Activated T-helper 9 cell treated with anti-CD3 and anti-CD28 coated beads, Interleukin-2, amount 50 U/mL, for 16 hours (primary cell): ENCODE measurements at places on chromosomes 7 and 10.

DNA sequence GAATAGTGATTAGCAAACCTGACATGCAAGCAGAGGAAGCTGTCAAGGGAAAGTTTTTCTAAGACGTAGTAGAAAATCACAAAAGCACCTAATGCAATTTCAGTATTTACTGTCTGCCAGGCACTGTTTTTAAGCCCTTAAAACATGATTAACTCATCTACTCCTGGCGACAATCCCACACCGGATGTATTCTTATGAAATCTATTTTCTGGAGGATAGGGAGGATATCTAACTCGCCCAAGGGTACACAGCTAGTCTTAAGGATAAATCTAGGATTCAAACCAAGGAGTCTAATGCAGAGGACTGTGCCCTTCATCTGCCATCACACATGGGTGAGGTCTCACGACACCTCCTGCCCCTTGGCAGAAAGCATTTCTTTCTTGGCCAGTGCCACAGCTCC lies 47.8 kb upstream of the FIGNL1 start:
- DNase-seq: no peak

DNA sequence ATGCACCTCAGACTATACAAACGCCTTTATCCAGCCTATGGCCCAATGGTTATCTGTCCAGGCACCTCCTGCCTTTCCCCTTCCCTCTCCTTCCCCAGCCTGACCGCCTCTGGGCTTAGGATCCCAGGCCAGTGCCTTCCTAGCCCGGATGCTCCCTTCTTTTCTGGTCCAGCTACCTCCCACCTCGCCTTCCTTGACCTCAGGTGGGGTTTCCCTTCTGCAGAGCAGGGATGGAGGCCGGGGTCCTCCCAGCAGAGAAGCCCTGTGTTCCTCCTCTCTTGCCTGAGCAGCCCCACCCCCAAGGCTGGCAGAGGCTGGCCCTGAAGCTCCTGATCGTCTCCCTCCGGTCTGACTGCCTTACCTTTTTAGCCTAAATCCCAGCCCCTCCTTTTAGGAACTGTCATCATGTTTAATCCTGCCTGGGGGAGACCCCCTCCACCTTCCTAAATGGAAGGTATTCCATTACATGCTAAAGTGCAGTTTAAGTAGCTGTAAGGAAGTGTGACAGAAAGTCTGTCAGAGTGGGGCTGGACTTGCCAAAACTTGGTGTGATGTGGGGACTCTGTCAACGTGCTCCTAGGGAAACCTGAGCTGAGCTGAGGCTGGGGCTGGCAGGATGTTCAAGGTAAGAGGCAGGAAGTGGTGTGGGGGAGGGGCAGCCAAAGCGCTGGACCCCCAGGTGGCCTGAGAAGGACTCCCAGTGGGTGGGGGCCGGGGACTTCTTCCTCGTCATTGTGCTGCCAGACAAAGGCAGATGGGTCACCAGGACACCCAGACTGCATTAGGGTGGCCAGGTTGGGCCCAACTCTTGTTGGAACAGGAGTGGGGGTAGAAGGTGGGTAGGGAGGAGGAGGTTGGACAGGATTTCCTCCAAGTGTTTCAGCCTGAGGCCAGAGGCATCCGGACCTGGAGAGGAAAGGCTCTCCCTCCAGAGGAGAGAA lies 39.5 kb downstream of the LBX1 start:
- DNase-seq: no peak

- no peak for DNase-seq
Observed at GRCh38 chr7:90994601-90995000, 269.6 kb upstream of the FZD1 start.

- DNase-seq: no peak
Observed at GRCh38 chr10:31921031-31921430, 7.6 kb downstream of the ARHGAP12 start.

- no peak for DNase-seq
Observed at GRCh38 chr10:100009283-100009792, 409 bp downstream of the DNMBP start.

DNA sequence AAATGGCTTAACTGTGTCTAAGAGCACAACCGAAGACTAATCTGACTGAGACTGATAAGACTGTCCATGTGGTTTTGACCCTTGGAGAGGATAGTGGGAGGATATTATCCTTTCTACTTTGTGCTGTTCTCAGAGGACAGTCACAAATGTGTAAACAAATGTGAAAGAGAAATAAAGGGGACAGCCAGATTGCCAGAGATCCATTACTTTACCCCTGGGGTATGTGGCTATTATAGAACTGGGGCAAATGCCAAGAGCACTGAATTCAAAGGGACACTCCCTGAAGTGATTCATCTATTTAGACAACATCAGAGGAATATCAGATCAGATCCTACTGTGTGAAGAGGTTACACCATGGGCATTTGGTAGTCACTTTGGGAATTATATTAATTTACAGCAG lies 154.7 kb downstream of the RNLS start:
- DNase-seq: no peak

- DNase-seq: no peak
Observed at GRCh38 chr10:87622314-87623004, 37.2 kb upstream of the PAPSS2 start.

DNA sequence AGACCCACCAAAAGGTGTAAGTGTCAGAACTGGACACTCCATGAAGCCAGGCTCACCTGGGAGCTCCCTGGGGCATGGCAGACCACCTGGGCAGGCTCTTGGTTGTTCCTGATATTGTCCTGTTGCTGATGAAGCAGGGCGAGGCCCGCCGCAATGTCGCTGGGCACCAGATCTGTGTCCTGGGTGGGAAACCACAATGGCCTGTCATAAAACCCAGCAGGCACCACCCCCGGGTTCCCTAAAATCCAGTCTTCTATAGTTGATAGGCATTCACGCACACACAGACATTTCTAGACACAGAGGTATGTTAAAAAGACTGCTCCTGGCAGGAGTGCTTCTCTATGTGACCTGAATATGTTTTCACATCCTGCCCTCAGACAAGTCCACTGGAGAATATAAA lies 15.0 kb downstream of the DAGLB start:
- DNase-seq: no peak

DNA sequence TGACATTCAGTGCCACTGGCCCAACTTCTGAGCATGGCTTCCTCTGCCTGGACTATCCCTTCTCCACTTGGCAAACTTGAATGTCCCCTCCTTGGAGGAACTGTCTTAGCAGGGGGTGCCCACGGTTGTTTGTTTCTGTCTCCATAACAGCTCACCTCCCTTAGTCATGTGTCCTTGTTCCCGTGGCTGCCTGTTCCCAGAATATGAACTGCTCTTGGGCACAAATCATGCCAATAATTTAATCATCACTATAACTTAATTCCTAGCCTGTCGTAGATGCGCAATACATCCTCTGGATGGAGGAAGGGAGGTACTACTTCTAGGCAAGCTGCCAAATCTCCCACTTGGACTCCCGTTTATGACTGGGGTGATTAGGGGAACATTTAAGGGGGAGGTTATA lies 173.1 kb downstream of the MYOF start:
- no peak for DNase-seq

DNA sequence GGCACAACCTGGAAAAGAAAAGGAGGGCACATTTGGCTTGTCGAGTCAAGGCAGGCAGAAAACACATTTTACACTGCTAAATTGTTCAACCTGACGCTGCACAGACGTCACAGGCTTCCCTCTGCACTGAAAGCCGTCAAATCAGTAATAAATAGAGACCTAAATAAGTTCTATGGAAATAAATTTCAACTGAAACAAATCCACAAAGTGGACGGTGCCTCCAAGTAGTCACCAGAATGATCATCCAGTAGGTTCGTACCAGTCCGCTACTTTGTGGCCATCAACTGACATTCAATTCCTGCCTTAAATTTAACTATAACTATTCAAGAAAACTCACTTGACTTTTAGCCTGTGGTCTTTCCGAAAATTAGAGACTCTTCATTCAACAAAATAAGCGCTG lies 49.0 kb downstream of the NPVF start:
- DNase-seq: no peak

- no peak for DNase-seq
Observed at GRCh38 chr7:140060788-140061606, 1.8 kb downstream of the PARP12 start.

GRCh38 chr7:113331155-113331898 lies 213.0 kb upstream of the SMIM30 start:
- DNase-seq: no peak

DNA sequence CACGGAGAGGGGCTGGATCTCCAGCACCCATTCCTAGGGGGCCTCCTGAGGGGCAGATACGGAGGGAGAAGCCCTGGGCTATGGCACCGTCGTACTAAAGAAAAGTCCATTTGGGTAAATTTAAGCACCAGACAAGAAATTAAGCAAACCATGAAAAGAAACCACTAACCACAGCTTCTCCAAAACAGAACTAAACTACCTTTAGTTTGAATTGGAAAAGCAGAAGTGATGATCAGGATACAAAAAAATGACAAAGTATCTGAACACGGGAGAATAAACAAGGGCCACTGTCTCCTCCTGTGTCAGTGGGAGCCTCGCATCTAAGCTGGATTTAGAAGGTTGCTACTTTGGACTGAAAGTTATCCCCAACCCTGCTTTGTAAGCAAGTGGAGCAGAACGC lies 69.1 kb downstream of the DIP2C start:
- DNase-seq: no peak

DNA sequence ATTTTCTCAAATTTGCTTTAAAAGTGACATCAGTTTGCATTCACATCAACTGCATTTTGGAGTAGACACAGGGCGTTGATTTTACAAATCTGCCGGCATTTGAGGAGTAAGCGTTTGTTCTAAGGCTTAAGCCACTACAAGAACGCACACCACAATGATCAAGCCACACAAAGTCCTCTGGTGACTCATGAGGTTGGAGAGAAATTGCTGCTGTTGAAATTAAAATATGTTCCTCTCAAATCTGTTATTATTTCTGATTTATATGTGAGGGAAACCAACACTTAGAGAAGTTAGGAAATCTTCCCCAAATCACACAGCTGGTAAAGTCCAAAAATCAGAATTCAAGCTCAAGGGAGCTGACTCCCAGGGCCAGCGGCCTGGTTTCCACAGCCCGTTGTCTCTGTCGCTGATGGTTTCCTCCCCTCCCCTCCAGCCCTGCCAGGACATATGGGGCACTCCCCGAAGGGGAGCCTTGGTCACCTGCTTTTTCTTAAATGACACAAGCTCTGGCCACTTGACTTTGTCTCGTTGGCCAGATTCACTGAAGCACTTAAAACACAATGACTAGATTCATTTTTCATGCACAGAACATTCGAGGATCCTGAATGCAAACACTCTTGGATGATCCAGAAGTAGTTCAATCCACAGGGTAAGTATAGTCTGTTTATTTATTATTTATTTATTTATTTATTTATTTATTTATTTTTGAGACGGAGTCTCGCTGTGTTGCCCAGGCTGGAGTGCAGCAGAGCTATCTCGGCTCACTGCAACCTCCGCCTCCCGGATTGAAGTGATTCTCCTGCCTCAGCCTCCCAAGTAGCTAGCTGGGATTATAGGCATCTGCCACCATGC lies 29.2 kb upstream of the KLF6 start:
- no peak for DNase-seq

DNA sequence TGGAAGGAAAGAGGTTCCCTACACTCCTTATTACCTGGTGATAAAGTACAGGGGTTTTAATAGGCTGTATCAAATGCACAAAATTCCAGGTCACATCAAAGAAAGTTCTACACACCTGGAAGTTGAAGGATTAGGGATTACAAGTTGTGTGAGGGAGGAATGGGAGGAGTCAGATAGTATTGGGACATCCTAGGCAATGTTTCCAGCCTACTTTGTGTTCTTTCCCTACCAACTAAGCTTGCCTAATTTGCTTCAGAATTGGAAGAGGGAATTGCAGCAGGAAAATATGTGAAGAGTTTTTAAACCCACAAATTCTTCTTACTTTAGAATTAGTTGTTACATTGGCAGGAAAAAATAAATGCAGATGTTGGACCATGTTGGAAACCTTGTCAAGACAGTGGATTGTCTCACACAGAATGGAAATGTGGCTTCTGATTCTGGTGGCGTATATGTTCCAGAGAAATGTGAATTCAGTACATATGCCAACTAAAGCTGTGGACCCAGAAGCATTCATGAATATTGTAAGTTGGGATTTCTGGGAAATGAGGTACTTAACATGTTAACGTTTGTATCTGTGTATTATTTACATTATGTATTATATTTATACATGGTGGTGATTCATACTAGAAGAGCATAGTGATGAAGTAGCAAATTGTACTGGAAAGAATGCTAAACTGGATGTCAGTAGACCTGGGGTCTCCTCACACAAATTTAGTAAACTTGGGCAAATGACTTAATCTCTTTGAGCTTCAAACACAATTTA lies at the start of gene LIPM:
TSS of gene LIPM (plus strand) at position 208 of the 763 bp plus-strand sequence. CDS start at position 375, 167 bp downstream.
- DNase-seq: no peak

DNA sequence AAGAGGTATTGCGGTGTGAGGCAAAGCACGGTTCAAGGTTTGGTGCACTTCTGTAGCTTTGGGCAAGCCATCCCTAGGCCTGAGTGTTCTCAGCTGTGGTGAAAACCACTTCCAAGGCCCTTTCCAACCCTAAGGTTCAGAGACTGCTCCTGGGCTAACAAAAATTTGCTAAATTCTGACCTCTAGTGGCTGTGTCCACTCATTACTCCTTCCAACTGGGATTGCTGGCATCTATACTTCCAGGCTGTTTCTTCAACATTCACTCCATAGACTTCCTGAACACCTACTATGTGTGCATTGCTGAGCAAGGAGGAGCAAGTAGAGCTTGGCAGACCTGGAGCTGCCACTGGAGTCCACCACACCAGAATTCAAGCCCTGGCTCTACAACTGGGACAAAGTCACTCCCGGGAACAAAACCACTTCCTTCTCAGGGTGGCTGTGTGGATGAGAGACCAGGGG lies 29.3 kb upstream of the SH3PXD2A start:
- DNase-seq: no peak

GRCh38 chr7:7641129-7641663 lies 644 bp downstream of the UMAD1 start:
- no peak for DNase-seq

GRCh38 chr7:116062666-116063065 lies 32.1 kb upstream of the TFEC start:
- DNase-seq: no peak

DNA sequence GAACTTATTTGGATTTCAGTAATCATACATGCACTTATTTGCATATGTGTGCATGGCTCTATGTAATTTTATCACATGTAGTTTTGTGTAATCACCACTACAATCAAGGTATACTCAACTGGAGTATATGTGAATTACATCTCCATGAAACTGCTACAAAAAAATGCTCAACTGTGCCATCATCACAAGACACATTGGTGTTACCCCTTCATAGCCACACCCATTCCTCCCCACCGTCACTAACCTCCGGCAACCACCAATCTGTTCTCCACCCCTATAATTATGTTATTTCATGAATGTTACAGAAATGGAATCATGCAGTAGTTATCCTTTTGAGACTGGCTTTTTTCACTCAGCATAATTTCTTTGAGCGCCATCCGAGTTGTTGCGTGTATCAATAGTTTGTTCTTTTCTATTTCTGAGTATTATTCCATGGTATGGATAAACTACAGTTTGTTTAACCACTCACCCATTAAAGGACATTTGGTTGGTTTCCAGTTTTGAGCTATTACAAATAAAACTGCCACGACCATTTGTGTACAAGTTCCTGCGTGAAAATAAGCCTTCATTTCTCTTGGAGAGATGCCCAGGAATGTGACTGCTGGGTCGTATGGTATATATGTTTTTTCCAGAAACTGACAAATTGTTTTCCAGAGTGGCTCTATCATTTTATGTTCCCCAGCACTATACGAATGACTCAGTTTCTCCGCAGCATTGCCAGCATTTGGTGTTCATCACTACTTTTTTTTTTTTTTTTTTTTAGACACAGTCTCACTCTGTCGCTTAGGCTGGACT lies 11.3 kb upstream of the SMO start:
- no peak for DNase-seq
